ENCODE measurements at places on chromosomes 5 and 9. TPM values are rescaled to one million over a fixed set of nuclear protein-coding genes. Genes with fewer than 3 reads are reported as not detected.

The ENTPD8 gene
- total RNA-seq = 7.1 TPM

The PCDH1 gene
- total RNA-seq = 10.5 TPM

The GFM2 gene
- total RNA-seq = 46.2 TPM

The SH3TC2 gene
- total RNA-seq = 3.8 TPM
